ENCODE measurements at places on chromosomes 6 and 20.

- no peak for DNase-seq
Measured at GRCh38 chr6:133610971-133611370, 277.9 kb upstream of the TCF21 start.

GRCh38 chr20:49896204-49896603 is 19.1 kb downstream of the SPATA2 start:
- DNase-seq, result no peak

GRCh38 chr20:47927385-47927851 is 142.1 kb upstream of the SULF2 start:
- DNase-seq, result no peak

- no peak for DNase-seq
Measured at GRCh38 chr6:30766461-30767157, 22.3 kb upstream of the IER3 start.

DNA sequence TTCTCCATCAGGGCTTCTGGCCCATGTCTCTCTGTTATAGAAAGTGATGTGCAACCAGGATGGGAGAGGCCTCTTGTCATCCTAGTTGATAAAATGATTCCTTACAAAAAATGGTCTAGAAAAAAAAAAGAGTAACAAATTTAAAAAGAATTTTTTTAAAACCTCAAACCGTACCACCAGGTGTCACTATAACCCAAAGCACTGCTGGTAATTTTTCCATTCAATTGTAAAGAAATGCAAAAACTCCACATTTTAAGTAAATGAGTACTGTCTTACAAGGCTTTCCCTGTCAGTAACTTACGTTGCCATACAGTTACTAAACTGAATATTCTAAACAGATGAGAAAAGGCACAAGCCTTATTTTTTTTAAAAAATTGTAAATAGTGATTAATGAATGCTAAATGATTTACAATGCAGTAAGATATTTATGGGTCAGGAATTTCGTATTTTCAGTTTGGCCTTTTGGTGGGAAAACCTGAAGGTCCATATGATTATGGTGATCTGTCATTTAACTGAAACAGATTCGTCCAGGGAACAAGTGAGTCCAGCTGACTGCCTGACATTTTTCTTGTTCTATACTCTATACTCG is 95.4 kb downstream of the OGFRL1 start:
- DNase-seq, result no peak

DNA sequence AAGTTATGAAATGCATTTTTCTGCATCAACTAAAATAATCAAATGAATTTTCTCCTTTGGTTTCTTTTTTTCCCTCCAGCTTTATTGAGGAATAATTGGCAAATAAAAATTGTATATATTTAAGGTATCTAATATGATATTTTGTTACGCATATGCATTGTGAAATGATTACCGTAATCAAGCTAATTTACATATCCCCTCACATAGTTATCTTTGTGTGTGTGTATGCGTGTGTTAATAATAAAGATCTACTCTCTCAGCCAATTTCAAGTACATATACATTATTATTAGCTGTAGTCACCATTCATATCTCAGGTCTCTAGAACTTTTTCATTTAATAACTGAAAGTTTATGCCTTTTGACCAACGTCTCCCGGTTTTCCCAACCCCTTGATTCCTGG is 61.1 kb downstream of the SYCP2L start:
- no peak for DNase-seq

GRCh38 chr6:41177695-41178094 is 14.8 kb upstream of the TREM2 start:
- DNase-seq, result no peak

GRCh38 chr6:34095136-34095505 is 50.8 kb downstream of the GRM4 start:
- no peak for DNase-seq

- DNase-seq, result no peak
Measured at GRCh38 chr6:155040154-155040553, 45.0 kb downstream of the TIAM2 start.

- no peak for DNase-seq
Measured at GRCh38 chr6:160253292-160253691, 5.3 kb downstream of the SLC22A2 start.

DNA sequence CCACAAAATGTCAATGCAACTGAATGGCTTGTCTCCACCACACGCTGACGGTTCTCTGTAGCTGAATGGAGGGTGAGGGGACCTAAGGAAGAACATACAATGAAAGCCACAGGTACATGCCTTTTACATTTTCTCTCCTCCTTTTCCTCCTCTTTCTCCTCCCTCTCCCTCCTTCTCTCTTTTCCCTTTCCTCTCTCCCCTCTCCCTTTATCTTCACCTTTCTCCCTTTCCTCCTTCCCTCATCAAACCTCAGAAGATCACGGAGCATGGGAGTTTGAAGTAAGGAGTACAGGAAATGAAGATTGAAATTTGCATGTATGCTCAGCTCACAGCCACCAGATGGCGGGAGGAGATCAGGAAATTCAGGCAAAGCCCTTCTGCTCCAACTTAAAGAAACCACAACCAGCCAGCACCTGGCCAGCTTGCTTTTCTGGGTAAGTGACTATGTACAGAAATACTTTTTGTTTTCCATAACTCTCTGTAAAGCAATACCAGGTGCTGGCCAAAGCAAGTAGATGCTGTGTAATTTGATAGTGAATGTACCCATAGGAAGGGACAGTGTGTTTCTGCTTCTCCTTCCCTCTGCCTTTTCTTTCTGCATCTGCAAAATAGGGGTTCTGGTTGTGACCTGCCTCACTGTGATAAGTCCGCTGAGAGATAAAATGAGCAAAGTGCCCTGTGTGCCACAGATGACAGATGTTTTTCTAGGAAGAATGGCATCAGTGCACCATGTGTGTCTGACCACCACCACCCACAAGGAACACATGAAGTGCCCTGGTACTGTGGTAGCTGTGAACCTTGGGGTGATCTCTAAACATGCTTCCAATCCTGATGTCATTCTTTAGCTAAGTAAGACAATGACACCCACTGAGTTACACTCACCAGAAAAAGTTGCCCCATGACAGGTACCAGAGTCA is 18.6 kb upstream of the FOXO3 start:
- peak; percentile 57 for DNase-seq

GRCh38 chr6:39391182-39391581 is 68.7 kb upstream of the KCNK16 start:
- DNase-seq, result no peak

- DNase-seq, result no peak
Measured at GRCh38 chr6:158687506-158687905, 37.7 kb downstream of the SYTL3 start.

DNA sequence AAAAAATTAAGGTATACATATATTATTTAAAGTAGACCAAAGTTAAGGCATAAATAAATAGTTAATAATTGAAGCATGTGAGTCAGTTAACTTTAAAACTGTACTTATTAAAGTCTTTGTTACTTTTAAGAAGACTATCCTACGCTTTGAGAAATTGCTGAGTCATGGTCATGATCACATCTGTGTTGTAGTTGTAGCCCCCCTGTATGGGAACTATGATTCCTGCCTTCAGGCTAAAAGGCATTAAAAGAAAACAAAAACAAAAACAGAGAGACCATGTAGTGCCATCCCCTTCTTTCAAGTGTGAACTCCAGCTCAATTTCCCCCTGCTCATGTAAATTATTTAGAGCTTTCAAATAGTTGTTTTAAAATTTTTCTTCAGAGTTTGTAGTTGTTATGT is 123.4 kb downstream of the FLRT3 start:
- DNase-seq, result no peak

GRCh38 chr6:26363882-26364701 is 906 bp upstream of the BTN3A2 start:
- DNase-seq, result no peak

DNA sequence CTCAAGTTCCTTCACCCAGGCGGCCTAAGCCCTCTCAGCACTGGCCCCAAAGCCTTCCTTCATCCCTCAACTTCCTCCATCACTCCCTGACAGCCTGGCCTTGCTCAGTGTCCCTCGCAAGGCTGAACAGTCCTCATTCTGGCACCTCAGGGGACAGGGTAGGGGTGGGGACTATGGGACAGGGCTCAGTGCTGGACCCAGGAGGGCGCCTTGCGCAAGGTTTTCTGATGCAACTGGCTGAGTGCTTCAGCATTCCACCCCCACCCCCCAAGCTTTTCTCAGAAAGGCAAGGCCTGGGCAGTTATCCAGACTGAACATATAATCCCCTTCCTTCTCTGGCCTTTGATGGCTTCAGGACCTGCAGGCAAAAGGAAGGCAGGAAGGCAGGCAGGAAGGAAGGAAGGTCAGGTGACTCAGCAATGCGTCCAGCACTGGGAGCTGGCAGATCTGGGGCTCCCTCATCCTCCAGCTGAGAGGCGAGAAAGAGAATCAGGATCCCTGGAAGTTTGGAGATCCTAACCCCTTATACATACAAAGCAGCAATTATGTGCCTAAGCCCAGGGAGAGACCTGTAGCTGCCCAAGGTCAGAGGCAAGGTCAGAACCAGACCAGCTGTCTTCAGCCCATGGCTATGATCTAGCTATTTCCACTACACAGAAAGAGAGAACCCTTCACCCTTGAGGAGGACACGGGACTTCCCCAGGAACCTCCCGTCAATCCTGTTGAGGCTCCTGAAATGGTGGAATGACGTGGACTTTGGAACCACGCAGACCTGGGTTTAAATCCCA is 8.6 kb upstream of the TRIB3 start:
- no peak for DNase-seq

- no peak for DNase-seq
Measured at GRCh38 chr6:43715056-43715788, 27.6 kb upstream of the MRPS18A start.

DNA sequence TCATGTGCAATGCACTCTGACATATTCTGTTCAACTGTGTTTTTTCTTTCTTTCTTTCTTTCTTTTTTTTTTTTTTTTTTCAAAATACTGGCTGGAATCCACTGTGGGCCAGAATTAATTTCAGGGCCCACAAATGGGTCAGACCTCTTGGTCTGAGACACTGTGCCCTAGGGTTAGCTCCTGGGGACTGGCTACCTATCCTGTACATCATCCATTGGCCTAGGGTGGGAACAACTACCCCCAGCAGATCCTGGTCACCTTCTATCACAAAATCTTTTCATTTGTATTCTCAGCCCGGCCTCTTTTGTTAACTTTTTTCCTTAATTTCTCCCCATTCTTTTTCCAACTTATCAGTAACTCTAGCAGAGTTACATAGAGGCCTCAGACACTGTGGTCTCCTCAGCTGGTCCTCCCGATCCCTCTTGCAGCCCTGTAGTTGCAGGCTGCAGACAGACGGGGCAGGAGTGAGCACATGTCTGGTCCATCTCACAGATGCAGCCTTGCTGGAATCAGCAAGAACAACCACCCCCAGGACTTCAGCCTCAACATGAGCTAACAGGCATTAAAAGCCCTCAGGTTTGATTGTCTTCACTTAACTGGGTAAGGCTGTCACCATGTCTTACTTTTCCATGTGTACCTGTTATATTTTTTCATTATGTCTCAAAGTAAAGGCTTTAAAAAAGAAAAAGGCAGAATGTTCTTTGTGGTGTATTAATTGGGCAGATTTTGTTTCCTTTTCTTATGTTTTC is 41.3 kb downstream of the TXLNB start:
- peak; percentile 43 for DNase-seq

DNA sequence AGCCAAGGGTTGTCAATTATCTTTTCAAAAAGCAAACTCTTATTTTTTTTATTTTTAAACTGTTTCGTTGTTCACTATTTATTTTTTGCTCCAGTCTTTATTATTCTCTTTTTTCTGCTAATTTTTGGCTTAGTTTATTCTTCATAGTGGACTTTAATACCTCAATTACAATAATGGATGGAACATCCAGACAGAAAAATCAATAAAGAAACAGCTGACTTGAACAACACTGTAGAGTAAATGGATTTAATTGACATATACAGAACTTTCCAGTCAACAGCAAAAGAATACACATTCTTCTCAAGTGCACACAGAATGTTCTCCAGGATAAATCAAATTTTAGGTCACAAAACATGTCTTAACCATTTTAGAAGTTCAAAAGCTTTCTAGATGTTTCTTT is 111.5 kb downstream of the MEI4 start:
- DNase-seq, result no peak

DNA sequence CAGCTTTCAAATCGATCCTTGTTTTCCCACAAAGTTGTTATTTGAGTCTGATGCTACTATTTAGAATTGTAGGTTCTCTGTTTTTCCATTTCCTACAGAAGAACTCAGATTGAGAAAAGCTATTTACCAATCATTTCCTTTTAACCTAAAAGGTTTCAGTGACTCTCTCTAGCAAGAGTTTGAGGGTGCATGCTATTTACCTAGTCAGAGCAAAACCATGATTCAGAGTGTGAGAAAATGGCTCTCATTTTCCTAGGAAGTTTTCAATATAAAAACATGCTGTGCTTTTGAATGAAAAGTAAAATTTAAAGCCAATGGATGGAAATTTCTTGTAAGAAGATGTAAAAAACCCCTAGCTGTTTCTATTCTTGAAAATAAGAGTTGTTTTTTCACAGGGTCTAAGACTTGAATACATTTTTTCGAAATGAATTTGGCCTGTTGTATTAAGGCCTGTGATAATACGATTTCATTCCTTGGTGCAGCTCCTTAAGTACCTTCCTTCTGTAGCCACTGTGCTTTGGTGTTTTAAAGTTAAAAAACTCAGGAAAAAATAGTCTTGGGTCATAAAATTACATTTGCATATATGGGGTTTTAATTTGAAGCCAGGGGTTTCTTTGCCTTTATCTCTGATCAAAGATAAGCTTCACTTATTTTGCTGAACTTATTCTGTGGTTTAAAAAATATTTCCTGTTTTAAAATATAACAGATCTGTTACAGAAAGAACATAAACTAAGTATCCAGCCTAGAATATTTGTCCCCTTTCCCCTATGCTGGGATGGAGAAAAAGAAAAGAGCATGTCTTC is 18.0 kb upstream of the RSPH3 start:
- DNase-seq, result no peak

DNA sequence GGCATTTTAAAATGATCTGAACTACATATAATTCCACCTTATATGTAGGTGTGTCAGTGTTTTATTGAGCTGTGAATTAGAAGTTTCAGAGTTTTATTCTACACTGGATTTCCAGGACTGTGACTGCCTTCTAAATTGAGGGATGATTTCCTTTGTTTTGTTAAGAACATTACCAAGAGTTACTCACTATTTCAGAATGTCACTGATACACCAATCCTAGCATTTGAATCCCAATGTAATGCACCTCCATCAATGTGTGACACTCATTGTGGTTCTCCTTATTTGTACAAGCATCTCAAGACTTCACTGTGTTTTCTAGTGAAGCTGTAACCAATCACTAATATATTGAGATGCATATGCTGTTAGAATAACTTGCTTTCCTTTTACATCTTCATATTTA is 86.8 kb downstream of the PLCB1 start:
- no peak for DNase-seq

DNA sequence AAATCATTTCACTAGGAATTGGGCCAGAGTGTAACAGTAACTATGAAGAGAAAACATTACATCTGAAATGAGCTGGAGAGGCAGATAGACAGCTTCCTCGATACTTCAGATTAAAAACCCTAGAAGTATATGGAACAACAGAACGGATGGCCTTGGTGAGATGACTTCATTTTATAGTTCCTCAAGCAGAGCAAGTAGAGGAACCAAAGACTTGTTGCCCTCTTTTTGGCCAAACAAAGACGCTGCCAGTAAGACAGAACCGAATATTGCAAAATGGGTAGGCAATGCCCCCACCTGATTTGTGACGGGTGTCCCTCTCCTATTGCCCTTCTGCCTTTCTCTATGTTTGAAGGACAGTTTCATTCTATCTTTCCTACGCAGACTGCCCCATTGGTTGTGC is 53.5 kb downstream of the AGPAT4 start:
- no peak for DNase-seq

- DNase-seq, result no peak
Measured at GRCh38 chr6:16735014-16735413, 26.2 kb downstream of the ATXN1 start.
